ENCODE measurements at places on chromosomes 2 and 18. TPM values are rescaled to one million over a fixed set of nuclear protein-coding genes. Genes with fewer than 3 reads are reported as not detected.

GRCh38 chr2:221671515-221671914, 99.4 kb upstream of the EPHA4 start:
- no peak overlapping the region for H3K27ac ChIP-seq
- no peaks in the 10 kb centered on the region for H3K27me3 ChIP-seq
- no peak for DNase-seq
- H3K4me1 ChIP-seq = no peaks in the 10 kb centered on the region

DNA sequence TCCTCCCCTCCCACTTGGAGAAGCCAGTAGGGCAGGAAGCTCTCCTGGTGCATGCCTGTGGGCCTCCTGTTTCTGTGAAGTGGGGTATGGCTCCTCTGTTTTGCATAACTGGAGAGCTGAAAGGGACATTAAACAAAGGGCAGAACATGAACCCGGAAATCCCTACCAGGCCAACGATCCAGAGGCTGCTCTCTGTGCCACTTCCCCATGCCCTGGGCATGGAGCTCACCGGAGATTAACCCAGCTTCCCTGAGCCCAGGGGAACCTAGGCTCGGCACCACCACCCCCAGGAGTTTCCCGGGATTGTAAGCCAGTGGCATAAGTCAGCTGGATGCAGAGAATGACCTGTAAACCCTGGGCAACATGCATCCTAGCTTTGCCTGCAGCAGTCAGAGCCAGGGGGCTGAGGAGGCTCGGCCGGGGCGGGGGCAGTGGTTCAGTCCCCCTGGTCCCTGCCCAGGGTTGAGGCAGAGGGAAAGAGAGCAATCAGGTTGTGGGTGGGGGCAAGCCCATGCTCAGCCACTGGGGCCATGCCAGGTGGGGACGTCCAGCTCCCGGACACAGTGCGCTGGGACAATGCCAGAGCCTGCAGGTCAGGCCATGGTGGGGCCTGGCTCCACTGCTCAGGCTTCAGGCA, 49.5 kb downstream of the TIMM21 start:
- no peaks in the 10 kb centered on the region for H3K36me3 ChIP-seq
- no peaks in the 10 kb centered on the region for H3K4me1 ChIP-seq
- H3K4me3 ChIP-seq = no peak overlapping the region
- H3K27me3 ChIP-seq = peaks cover 16% of the 10 kb centered on the region
- H3K27ac ChIP-seq = no peak overlapping the region

- H3K36me3 ChIP-seq = no peaks in the 10 kb centered on the region
- peak overlapping the region; percentile 93 for H3K4me3 ChIP-seq
- H3K27ac ChIP-seq = peak overlapping the region; percentile 91
- no peaks in the 10 kb centered on the region for H3K27me3 ChIP-seq
These were observed 67.9 kb downstream of the LRRFIP1 start for GRCh38 chr2:237695201-237695780.

DNA sequence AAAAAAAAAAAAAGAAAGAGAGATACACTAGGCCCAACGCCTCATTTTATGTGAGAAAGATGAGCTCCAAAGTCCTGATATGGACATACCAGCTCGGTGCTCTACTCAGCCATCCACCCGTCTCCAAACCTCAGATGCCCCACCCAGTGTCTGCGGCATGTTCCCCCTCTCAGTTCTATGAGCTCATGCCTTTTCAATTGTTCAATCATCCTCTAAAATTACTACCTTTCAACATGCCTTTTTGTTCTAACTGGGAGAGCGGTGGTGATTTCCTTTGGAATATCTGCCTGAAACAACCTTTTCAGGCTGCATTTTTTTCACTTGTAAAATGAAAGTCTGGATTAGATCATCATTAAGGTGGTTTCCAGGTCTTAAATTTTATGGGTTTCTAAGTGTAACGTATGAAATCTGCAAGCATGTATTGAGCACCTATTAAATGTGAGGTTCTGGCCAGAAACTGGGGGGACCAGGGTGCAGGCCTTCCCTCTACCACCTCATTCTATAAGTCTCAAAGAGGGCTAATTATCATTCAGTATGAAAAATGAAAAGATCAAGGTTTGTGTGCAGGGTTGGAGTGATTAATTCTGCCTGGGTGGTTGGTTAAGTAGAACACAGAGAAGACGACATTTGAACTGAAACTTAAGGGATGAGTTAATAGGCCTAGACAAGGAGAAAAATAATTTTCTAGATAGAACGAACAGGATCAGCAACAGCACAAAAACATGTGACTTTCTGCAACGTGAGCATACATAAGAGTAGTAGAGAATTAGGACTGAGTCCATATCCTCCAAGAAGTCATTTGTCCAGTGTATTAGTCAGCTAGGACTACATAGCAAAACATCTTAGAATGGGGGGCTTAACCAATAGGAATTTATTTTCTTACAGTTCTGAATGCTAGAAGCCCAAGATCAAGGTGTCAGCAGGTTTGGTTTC, 87.4 kb upstream of the GLS start:
- H3K27me3 ChIP-seq = no peaks in the 10 kb centered on the region
- H3K27ac ChIP-seq = no peak overlapping the region
- H3K4me3 ChIP-seq = no peak overlapping the region
- no peak for DNase-seq
- no peaks in the 10 kb centered on the region for H3K36me3 ChIP-seq

GRCh38 chr2:28869494-28870145, 489 bp downstream of the TRMT61B start:
- no peak for DNase-seq
- peak overlapping the region; percentile 92 for H3K27ac ChIP-seq
- no peaks in the 10 kb centered on the region for H3K36me3 ChIP-seq
- H3K4me3 ChIP-seq = peak overlapping the region; percentile 76
- peaks cover 17% of the 10 kb centered on the region for H3K4me1 ChIP-seq
- no peaks in the 10 kb centered on the region for H3K27me3 ChIP-seq

GRCh38 chr2:234823196-234823876, 128.5 kb upstream of the SH3BP4 start:
- DNase-seq = no peak
- H3K4me1 ChIP-seq = no peaks in the 10 kb centered on the region
- no peak overlapping the region for H3K4me3 ChIP-seq
- H3K36me3 ChIP-seq = no peaks in the 10 kb centered on the region
- H3K27ac ChIP-seq = no peak overlapping the region
- no peaks in the 10 kb centered on the region for H3K27me3 ChIP-seq

GRCh38 chr2:156553714-156554442, 117.7 kb downstream of the GPD2 start:
- no peaks in the 10 kb centered on the region for H3K27me3 ChIP-seq
- no peak for DNase-seq
- H3K27ac ChIP-seq = no peak overlapping the region
- no peak overlapping the region for H3K4me3 ChIP-seq
- no peaks in the 10 kb centered on the region for H3K4me1 ChIP-seq
- H3K36me3 ChIP-seq = peaks cover 4% of the 10 kb centered on the region

- no peak for DNase-seq
- H3K4me1 ChIP-seq = peaks cover 5% of the 10 kb centered on the region
- no peaks in the 10 kb centered on the region for H3K27me3 ChIP-seq
- H3K36me3 ChIP-seq = no peaks in the 10 kb centered on the region
- no peak overlapping the region for H3K27ac ChIP-seq
These were observed 5.9 kb upstream of the RHBDD1 start for GRCh38 chr2:226829721-226830631.

DNA sequence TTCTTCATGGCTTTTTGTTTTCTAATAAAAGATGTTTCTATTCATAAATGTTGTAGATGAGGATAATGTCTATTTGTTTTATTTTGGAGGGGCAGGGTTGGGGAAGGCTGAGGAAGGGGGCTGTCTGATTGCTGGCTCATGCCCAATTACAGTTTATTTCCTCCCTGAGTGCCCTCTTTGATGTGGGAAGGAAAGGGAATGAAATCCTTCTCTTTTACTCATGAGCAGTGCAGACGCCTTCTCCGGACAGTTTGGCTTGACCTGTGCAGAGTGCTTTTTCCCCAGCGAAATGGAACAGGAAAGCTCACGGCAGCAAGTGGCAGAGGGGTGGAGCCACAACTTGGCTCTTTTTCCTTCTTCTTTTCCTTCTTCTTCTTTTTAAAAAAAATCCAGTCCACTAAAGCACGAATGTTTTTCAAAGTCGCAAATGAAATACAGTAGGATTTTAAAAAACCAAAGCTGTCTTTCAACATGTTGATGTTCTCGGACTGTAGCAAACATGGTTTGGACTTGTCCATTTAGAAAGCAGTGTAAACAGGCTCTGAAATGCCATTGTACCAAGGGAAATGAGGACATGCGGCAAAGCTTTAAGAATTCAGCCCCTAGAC, 34.5 kb downstream of the RAB31 start:
- H3K27me3 ChIP-seq = peaks cover 31% of the 10 kb centered on the region
- no peaks in the 10 kb centered on the region for H3K4me1 ChIP-seq
- no peaks in the 10 kb centered on the region for H3K36me3 ChIP-seq

GRCh38 chr2:172461591-172462372, 34.4 kb downstream of the ITGA6 start:
- peak overlapping the region; percentile 35 for H3K4me3 ChIP-seq
- H3K36me3 ChIP-seq = no peaks in the 10 kb centered on the region
- peak overlapping the region; percentile 66 for H3K27ac ChIP-seq
- H3K4me1 ChIP-seq = peaks cover 68% of the 10 kb centered on the region
- no peaks in the 10 kb centered on the region for H3K27me3 ChIP-seq

GRCh38 chr2:70995426-70995729, 705 bp upstream of the TEX261 start:
- peak; percentile 63 for DNase-seq
- peak overlapping the region; percentile 95 for H3K4me3 ChIP-seq
- peaks cover 10% of the 10 kb centered on the region for H3K4me1 ChIP-seq
- no peaks in the 10 kb centered on the region for H3K27me3 ChIP-seq
- H3K27ac ChIP-seq = peak overlapping the region; percentile 37

DNA sequence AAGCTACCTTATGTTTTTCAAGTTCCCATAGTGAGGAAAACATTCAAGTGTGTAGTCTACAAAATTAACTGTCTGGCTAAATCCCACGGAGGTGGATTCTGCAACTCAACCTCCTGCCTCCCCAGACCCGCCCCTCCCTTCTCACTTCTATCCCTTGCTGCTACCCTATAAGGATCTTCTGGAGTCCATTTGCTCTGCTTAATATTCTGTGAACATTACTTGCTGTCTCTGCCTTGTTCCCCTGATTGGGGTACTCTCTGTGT, 163.2 kb downstream of the KCNE4 start:
- no peaks in the 10 kb centered on the region for H3K27me3 ChIP-seq
- no peak overlapping the region for H3K27ac ChIP-seq
- no peaks in the 10 kb centered on the region for H3K4me1 ChIP-seq
- DNase-seq = no peak

DNA sequence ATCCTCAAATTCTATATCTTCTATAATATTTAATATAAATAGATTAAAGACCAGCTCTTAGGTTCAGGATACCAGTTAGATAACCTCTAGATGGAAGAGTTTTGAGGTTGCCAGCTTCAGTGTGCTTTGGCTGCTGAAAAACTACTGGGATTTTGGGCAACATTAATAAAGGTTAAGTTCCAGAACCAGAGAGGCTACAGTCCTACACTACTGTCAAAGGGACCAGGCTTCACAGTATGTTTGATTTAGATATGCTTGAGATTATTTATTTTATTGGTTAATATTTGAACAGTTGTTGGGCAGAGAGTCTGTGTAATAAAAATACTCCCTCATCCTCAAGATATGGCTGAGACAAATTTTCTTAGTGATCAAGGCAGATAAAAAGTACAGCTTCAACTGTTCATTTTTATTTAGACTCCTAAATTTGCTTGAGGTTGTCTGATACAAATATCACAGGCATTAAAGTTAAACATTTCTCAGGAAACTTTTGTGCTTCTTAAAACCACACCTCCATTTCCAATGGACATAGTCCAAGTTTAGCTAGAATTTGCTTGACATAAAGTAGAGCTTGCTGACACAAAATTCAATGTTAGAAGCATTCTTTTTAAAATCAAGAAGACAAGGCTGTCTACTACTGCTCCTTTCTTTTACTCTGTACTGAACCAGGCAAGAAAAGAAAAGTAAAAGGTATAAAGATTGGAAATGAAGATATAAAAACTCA, 19.7 kb upstream of the TMEM17 start:
- DNase-seq = no peak
- H3K27ac ChIP-seq = no peak overlapping the region
- H3K4me3 ChIP-seq = no peak overlapping the region
- no peaks in the 10 kb centered on the region for H3K4me1 ChIP-seq
- no peaks in the 10 kb centered on the region for H3K36me3 ChIP-seq
- peaks cover 11% of the 10 kb centered on the region for H3K27me3 ChIP-seq

- H3K27me3 ChIP-seq = no peaks in the 10 kb centered on the region
- H3K27ac ChIP-seq = no peak overlapping the region
These were observed 12.3 kb upstream of the TEX51 start for GRCh38 chr2:126886211-126886915.

GRCh38 chr2:85886590-85886989, 2.2 kb downstream of the ST3GAL5 start:
- H3K4me3 ChIP-seq = no peak overlapping the region
- no peak overlapping the region for H3K27ac ChIP-seq
- peaks cover 54% of the 10 kb centered on the region for H3K4me1 ChIP-seq
- peaks cover 4% of the 10 kb centered on the region for H3K36me3 ChIP-seq
- no peaks in the 10 kb centered on the region for H3K27me3 ChIP-seq
- no peak for DNase-seq

- H3K27me3 ChIP-seq = peaks cover 16% of the 10 kb centered on the region
- no peak overlapping the region for H3K27ac ChIP-seq
- no peak overlapping the region for H3K4me3 ChIP-seq
- H3K4me1 ChIP-seq = no peaks in the 10 kb centered on the region
These were observed 108.1 kb downstream of the MARCO start for GRCh38 chr2:119049968-119050704.

DNA sequence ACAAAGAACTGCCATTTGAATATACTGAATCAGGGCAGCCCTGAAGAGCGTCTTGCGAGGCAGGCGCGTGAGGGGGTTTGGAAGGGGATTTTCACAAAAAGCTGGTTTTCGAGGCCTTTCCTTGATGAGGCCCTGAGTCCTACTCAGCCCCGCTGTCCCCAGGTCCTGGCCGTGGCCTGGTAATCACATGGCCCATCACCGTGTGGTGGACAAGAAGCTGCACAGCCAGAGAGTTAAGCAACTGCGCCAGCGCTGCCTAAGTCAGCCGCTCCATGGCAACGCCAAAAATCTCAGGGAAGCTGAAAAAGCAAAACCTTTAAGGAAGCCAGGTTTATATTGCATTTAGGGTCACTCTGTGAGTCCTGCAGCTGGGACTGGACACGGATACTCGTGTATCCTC, 341.2 kb upstream of the MYT1L start:
- H3K36me3 ChIP-seq = no peaks in the 10 kb centered on the region
- H3K27ac ChIP-seq = no peak overlapping the region
- no peaks in the 10 kb centered on the region for H3K27me3 ChIP-seq
- no peaks in the 10 kb centered on the region for H3K4me1 ChIP-seq

- peak overlapping the region; percentile 9 for H3K27ac ChIP-seq
- H3K4me3 ChIP-seq = peak overlapping the region; percentile 61
- H3K27me3 ChIP-seq = peaks cover 3% of the 10 kb centered on the region
- peak; percentile 25 for DNase-seq
These were observed 858 bp downstream of the TP53I3 start for GRCh38 chr2:24083567-24084385.

Gene PNPT1
- total RNA-seq = 22.0 TPM

Gene TPRKB
- 19.8 TPM for total RNA-seq

Gene SNORC
- total RNA-seq = 3.2 TPM

Gene DIS3L2
- 70.9 TPM for total RNA-seq

Gene OTOF
- total RNA-seq = 0.89 TPM

Gene SLC5A7
- total RNA-seq = not detected

Measured in T-cell (primary cell).